ENCODE measurements at places on chromosomes 3 and 15.

GRCh38 chr3:125684199-125684598 is 88.9 kb upstream of the OSBPL11 start:
- DNase-seq, result no peak

GRCh38 chr15:67670647-67671305 is 128.3 kb downstream of the MAP2K5 start:
- DNase-seq, result no peak

- no peak for DNase-seq
These were observed 91.5 kb upstream of the PROK2 start for GRCh38 chr3:71876135-71877105.

DNA sequence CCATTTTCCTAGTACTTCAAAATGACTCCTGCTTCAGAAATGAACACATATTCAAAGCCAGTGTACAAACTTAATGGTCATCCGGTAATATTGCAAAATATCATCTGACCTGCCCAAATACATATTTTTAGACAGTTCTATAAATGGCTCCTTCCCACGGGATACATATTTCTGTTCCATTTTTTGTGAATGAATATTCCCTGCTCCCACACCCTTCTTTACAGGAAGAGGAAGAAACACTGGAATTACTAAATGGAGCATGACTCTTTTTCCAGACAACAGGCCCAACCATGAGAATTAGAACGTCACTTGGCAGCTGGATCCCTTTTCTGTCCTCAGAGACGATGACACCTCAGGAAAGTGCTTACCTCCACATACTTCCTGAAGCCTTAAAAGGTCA is 38.0 kb upstream of the CBLB start:
- DNase-seq, result no peak

GRCh38 chr3:34669490-34669889 is 871.1 kb downstream of the PDCD6IP start:
- no peak for DNase-seq

DNA sequence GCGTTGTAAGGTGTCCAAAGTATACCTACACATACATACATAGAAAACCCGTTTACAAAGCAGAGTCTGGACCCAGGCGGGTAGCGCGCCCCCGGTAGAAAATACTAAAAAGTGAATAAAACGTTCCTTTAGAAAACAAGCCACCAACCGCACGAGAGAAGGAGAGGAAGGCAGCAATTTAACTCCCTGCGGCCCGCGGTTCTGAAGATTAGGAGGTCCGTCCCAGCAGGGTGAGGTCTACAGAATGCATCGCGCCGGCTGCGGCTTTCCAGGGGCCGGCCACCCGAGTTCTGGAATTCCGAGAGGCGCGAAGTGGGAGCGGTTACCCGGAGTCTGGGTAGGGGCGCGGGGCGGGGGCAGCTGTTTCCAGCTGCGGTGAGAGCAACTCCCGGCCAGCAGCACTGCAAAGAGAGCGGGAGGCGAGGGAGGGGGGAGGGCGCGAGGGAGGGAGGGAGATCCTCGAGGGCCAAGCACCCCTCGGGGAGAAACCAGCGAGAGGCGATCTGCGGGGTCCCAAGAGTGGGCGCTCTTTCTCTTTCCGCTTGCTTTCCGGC is 318.6 kb downstream of the FGF12 start:
- no peak for DNase-seq

DNA sequence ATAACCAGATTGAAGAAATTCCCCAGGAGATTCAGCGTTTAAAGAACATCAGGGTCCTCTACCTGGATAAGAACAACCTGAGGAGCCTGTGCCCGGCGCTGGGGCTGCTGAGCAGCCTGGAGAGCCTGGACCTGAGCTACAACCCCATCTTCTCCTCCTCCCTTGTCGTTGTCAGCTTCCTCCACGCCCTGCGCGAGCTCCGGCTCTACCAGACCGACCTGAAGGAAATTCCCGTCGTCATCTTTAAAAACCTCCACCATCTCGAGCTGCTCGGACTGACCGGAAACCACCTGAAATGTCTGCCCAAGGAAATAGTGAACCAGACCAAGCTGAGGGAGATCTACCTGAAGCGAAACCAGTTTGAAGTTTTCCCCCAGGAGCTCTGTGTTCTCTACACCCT is 9.4 kb upstream of the LRRC34 start:
- DNase-seq, result no peak

DNA sequence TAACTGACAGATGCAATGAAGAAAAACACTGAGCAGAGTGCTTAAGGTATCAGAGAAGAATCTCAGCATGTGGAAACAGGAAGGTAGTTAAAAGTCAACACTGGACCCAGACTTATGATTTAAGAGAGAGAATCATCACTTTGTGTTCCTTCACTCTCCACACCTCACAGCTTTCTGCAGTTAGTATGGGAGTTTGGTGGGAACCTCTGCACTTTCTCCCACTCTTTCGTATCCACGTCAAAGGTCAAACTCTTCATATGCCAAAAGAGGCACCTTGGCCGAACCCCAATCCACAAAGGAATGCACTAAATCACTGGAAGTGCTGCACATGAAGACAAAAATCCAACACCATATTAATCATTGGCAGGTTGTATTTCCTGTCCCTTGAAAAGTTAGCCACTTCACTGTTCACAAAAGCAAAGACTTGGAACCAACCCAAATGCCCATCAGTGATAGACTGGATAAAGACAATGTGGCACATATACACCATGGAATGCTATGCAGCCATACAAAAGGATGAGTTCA is 361.2 kb downstream of the MAGI1 start:
- DNase-seq, result no peak

- DNase-seq, result no peak
These were observed 15.8 kb upstream of the RARB start for GRCh38 chr3:25412269-25412668.

DNA sequence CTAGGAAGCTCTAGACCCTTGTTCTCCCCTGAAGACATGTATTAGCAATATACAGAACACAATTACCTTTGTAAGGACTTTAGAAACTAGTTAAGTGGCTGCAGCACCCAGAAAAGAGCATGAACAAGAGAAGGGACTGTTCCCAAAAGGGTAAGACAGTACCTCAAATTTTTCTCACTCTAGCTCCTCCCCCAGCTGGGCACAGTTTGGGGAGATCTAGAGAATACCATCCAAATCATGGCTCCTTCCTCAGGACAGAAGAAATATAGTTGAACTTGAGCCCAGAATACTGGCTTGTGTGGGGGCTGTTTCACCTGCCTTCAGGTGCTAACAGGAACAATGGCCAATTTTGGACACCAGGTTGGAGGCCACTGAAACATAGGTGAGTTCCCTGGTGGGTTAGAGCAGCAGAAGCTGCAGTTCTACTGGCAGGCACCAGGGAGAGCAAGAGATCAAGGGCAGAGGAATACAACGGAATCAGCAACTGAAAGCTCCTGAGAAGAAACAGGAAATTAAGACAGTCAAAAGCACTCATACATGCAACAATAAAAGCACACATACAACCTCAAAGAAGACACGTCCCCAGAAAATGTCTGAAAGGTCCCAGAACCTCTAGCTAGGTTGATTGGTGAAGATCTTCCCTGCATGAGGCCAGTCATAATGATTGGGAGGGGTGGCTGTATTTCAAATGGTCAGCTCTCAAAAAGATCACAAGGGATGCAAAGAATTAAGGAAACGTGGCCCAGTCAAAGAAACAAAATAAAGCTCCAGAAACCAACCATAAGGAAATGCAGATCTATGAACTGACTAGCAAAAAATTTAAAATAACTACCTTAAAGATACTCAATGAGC is 104.9 kb upstream of the ASB14 start:
- DNase-seq, result peak; percentile 48

- DNase-seq, result no peak
These were observed 20.2 kb downstream of the CCR1 start for GRCh38 chr3:46187876-46188275.

- peak; percentile 81 for DNase-seq
These were observed 6.5 kb downstream of the CSRNP1 start for GRCh38 chr3:39146611-39147591.

- DNase-seq, result no peak
These were observed 1057.2 kb downstream of the NAALADL2 start for GRCh38 chr3:175916191-175916934.

- DNase-seq, result no peak
These were observed 198.3 kb downstream of the UBE3A start for GRCh38 chr15:25240461-25241021.

DNA sequence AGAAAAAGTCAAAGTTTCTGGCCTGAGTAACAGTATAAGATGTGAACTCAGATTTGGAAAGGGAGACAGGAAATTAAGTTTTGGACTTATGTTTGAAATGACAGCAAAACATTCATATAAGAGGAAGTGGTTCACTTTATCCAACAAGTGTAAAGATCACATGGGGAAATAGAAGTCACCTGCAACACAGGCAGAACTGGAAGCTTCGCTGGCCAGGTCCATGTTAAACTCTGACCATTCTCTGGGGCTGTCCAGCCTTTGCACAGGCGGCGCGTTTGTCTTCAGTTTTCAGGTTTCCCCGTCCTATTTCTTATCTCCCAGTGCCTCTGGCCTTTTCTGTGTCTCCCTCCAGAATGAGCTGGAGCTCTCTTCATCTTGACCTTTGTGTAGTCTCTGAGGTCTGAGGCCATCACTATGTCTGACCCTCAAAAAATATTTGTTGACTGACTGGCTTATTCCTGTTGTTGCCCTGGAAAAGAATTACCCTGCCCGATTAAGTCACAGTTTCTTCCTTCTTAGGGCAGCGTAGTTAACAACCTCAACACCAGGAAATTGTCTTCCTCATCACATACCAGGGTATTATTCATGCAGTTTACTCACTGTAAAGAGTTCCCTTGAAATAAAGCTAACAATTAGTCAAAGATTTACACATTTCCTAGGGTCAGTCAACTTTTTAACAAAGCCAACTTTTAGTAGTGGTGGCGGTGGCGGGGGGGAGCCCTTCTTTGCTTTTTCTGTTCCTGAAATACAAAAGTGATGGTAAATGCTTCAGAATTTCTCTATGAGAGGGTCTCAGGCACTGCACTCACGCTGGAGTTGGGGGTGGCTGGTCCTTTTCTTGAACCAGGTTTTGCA is 959 bp upstream of the RASA2 start:
- peak; percentile 14 for DNase-seq

- DNase-seq, result no peak
These were observed 54.2 kb upstream of the RGMA start for GRCh38 chr15:93143186-93143585.

- peak; percentile 61 for DNase-seq
These were observed at the start of gene SLC49A4 for GRCh38 chr3:122794779-122795673. Gene SLC49A4, plus strand, starts transcription at chr3:122795069. Its CDS starts 124 bp downstream, at chr3:122795193.

DNA sequence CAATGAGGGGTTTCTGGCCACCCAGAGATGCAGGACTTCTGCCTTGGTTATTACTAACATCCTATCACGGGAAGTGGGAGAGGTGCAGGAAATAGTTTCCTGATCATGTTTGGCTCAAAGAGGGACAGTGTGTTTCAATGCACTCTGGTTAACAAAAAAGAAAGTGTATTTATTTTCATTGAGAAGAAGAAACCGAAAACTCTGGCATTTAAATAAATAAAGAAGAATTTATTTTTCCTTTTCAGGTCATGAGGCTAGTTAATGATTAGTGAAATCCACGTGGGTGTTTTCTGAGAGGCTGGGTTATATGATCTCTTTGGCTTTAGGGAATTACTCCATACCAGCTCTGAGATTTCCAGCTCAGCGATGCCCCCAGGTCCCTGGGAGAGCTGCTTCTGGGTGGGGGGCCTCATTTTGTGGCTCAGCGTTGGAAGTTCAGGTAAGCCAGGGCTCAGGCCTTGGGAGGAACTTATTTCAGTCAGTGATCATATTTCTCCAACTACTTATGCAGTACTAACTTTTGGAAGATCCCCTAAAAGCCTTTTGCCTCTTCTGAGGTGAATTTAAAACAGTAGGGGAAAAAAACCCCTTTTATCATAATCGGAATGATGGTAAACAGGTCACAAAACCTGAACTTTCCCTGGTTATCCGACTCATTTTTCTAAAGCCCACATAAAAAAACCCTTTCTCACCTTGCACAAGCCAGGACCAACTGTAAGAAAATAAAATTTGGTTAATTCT is at the start of gene PLA1A:
Gene PLA1A (plus strand): TSS at position 338 of the 741 bp plus-strand sequence. CDS start 29 bp downstream, at position 367.
- DNase-seq, result no peak

GRCh38 chr15:85831415-85832113 is 36.8 kb upstream of the KLHL25 start:
- DNase-seq, result peak; percentile 35

- DNase-seq, result no peak
These were observed 265.5 kb downstream of the NR2F2 start for GRCh38 chr15:96595951-96596350.

DNA sequence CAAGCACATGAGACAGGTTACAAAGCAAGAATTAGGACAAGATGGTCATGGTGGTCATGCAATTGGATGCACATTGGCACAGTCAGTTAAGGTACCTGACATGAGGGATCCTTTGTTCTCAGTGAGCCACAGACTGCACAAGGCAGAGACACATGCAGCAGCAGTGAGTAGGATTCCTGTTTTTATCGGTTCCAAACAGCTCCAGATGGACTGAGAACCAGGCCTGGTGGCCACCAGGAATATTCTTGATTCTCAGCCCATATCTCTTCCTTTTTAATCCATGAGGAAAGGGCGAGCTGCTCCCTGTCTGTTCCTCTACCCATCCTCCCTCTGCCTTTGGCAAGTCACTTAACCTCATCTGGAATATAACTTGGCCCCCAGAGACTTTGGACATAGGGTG is 410.8 kb downstream of the GAP43 start:
- no peak for DNase-seq

- no peak for DNase-seq
These were observed 96.2 kb upstream of the SEMA6D start for GRCh38 chr15:47620960-47621681.

GRCh38 chr3:94912656-94913055 is 849.8 kb downstream of the NSUN3 start:
- DNase-seq, result no peak

DNA sequence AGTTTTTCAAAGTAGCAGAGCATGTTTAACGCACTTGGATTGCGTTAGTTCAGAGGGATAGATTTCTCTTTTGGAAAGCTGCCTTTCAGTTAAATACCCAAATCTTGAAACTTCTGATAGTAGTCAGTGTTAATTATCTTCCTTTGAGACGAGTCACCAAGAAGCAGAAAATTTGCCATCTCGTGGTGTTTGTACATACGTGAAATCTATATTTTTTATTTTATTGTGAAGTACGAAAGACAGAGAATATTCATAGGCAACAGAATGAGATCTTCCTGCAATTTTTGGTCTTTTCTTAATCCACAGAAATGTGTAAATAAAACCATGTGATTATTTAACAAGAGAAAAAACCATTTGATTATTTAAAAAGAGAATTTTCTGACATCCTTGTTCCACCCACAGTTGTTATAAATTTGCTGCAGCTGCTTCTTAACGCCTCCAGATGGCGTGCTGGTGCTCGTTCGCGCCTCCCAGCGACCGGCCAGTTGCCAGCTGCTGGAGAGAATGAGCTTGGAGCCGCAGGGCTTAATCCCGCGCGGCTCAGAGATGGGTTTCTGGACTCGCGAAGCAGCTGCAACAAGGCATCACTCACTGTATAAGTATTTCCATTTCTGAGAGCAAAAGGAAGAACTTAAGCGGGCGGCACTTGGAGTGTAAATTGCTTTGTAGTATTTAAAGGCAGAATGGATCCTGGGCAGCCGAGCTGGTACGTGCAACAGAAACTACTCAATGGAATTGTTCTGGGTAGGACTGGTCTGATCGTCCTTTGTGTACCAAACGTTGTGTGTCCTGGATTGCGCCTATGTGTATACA is 10.5 kb upstream of the SLITRK3 start:
- peak; percentile 8 for DNase-seq

All from activated CD4-positive, alpha-beta T cell treated with anti-CD3 and anti-CD28 coated beads for 4 hours (primary cell).